ENCODE measurements at places on chromosomes 11 and 22.

GRCh38 chr22:38951734-38952133, 5.7 kb upstream of the APOBEC3A start:
- DNase-seq: no peak

- no peak for DNase-seq
Observed at GRCh38 chr11:44029507-44029845, 18.3 kb upstream of the ACCSL start.

- DNase-seq: no peak
Observed at GRCh38 chr11:22680628-22681027, 14.2 kb downstream of the GAS2 start.

DNA sequence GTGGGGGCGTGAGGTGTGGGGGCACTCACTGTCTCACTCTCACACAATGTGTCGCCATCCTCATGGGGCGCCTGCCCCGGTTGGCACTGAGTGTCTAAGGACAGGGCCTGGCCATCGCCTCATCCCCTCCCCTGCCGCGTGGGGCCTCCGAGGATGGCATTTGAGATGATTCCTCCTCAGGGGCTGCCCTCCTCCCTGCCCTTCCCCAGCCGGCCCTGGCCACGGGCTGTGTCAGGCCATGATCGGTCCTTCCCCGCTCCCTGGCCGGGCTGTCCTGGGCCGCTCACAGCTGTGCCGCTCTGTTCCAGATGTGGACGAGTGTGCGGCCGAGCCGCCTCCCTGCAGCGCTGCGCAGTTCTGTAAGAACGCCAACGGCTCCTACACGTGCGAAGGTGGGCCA, 4.5 kb downstream of the CRELD2 start:
- DNase-seq: no peak

GRCh38 chr11:83976086-83976485, 689.9 kb upstream of the CCDC90B start:
- no peak for DNase-seq

GRCh38 chr11:68889948-68890446, 13.6 kb downstream of the MRPL21 start:
- DNase-seq: no peak

GRCh38 chr11:106228996-106229395, 151.5 kb downstream of the AASDHPPT start:
- no peak for DNase-seq

DNA sequence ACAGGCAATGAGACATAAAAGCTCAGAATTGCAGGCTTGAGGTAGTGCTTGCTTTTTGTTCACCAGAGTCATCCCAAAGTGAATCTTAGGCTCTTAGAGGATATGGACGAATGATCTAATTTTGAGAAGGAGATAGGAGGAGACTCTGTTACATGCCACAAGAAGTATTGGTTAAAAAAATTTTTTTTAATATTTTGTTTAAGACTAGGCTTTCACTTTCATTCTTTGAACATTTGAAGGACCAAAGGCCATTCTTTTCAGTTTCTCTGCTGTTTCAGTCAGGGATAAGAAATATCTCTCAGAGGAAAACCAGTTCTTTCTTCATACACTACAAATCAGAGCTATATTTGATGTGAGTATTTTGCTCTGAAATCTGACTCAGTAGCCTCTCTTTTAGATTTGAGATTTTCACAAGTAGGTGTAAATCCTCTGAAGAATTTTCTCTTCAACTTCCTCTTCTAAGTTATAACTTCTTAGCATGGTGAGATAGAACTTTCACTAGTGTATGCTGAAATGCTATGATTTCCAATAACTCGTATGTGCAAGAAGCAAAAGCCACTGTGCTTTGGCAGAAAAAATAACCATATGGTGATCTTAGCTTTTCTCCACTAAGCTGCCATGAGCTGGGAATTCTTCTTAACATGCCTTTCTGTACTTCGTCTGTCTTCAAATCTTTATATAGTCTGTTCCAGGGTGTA, 24.1 kb upstream of the FAM181B start:
- DNase-seq: no peak

DNA sequence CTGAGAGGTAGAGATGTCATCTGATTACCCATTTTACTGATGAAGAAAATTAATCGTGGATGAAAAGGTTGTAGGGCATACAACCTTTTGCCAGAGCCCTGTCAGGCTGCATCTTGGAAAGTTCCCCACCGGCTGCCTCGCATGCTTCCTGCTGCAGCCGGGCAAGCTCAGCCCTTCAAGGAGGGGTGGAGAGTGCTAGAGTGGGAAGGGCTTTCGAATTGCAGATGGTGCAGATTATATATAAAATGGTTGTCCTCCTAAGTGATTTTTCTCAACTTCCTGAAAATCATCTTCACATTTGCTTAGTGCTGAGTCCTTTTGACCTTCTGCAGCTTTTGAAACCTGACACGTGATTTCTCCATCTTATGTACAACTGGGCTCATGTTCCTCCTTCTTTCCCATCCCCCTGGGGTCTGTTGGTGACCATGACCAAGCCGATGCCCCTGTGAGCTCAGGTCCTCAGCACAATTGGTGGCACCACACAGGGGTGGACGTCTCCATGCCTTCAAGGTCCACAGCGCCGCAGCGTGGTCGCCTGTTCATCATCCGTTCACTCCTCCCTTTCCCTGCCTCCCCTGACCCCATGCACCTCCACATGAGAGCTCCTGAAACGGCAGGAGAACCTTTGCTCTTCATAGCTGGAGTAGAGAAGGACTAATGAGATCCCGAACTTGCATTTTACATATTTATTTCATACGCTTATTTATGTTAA, 47.6 kb upstream of the MYO18B start:
- DNase-seq: no peak

- DNase-seq: no peak
Observed at GRCh38 chr22:32073823-32074380, 30.8 kb downstream of the SLC5A1 start.

- DNase-seq: no peak
Observed at GRCh38 chr11:10181811-10182210, 112.2 kb downstream of the SBF2 start.

- no peak for DNase-seq
Observed at GRCh38 chr11:55793321-55793720, 2.0 kb upstream of the OR5D14 start.

All from stimulated activated naive CD8-positive, alpha-beta T cell treated with anti-CD3 and anti-CD28 coated beads, Interleukin-15, amount 100 ng/mL, for 72 hours (primary cell).